ENCODE measurements at places on chromosomes 12 and 14. TPM values are rescaled to one million over a fixed set of nuclear protein-coding genes. Genes with fewer than 3 reads are reported as not detected.

- DNase-seq = no peak
These were observed 4.1 kb upstream of the PRKAG1 start for GRCh38 chr12:49022558-49023178.

GRCh38 chr12:57161491-57161890 lies 14.1 kb upstream of the LRP1-AS start:
- no peak for DNase-seq

GRCh38 chr14:98956181-98956580 lies 315.8 kb downstream of the BCL11B start:
- peak; percentile 73 for DNase-seq

- DNase-seq = no peak
These were observed 19.5 kb downstream of the DICER1 start for GRCh38 chr14:95137804-95138167.

- DNase-seq = no peak
These were observed 118.6 kb downstream of the CCDC91 start for GRCh38 chr12:28308891-28309290.

DNA sequence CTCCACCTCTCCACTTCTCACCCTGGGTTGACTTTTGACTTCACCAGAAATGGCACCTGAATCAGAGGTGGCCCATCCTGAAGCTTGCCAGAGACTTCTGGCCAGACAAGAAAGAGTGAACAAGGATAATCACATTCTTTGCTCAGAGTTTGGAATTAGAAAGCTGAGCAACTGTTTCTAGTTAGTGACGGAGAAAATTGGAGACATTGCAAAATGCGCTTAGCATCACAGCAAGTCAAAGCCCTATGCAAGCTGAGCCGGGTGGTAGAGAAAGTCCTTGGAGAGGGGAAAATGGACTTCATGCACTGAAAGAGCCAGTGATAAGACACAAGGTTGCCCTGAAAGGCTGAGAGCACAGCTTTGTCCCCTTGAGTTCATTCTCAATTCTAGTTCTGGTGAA lies 161.8 kb downstream of the PAH start:
- no peak for DNase-seq

WSCD2 gene
- total RNA-seq = 9.3 TPM

CAPZA3 gene
- not detected for total RNA-seq

ADSS1 gene
- 8.2 TPM for total RNA-seq

Measured in posterior vena cava (tissue), 2 donors.